NCI-H748 treated with DMSO at 0.1 percent for 48 hours (cell line): ENCODE measurements at places on chromosomes 7 and 10.

DNA sequence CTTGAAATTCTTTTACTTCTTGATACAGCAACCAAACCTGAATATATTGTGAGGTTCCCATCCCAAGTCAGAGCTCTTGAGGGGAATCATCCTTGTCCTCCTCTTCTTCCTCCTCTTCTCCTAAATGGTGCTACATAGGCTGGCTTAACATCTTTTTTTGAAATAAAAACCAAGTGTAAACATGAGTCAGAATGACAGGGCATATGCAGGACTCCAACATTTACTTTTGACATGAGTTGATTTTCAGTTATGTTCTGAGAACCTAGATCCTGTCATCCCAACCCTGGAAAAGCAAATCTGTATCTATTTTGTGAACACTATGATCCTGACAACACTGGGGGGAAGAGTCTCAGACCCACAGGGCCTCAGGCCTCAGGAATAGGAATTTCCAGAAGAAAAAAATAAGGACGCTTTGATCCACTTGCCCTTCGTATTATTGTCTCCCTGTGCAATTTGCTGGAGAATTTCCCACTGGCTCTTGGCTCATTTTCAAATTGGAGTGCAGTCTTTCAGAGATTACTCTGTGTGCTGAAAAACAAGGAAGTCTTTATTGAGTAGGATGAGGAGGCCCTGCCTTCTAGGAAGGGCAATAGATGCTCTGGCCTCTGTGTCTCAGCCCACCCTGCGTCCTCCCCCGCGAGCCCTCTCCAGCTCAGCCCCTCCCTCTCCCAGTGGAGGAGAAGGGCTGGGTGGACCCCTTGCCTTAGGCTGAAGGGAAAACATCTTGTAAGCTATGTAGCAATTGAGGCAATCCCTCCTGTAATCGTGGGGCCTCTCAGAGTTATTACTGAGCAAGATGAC lies 121.6 kb downstream of the CREB5 start:
- no peak for DNase-seq

DNA sequence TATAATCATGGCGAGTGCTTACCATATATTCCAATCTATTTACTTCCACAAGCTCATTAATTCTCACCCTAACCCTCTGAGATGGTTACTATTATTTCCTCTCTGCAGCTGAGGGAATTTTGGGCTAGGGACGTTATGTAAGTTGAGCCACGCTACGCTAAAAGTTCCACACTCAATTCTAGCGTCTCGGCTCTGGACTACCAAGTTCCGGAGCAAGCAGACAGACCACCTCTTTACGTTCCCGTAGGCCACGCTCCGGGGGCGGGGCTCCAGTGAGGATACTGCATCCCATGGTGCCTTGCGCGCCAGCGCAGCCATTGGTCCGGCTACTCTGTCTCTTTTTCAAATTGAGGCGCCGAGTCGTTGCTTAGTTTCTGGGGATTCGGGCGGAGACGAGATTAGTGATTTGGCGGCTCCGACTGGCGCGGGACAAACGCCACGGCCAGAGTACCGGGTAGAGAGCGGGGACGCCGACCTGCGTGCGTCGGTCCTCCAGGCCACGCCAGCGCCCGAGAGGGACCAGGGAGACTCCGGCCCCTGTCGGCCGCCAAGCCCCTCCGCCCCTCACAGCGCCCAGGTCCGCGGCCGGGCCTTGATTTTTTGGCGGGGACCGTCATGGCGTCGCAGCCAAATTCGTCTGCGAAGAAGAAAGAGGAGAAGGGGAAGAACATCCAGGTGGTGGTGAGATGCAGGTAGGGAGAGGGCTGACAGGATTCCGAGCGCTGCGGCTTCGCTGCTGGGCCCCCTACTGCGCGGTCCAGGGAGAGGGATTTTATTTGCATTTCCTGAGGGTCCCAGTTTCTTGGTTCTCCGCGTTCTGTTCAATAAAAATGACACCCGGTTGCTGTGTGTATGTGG lies at the start of gene KIF11:
KIF11 (plus strand) TSS at position 370 of the 858 bp plus-strand sequence; CDS start at position 616, 246 bp downstream.
- peak; percentile 78 for DNase-seq

GRCh38 chr7:129225206-129225930 lies 538 bp downstream of the AHCYL2 start:
- DNase-seq = peak; percentile 45

DNA sequence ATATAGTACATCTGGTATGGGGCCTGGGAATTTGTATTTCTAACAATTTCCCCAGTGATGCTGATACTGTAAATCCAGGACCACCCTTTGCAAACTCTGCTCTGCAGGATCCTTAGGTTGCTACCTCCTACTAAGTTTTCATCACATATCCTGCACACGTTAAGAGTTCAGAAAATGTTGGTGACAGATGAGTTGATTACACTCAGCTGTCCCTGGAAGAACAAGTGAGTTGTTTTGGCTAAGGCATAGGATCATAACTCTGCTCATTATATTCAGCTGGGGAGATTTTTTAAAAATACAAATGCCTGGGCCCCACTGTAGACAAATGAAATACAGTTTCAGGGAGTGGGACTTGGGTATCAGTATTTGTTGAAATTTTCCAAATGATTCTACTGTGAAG lies 274.6 kb upstream of the HABP2 start:
- DNase-seq = no peak

DNA sequence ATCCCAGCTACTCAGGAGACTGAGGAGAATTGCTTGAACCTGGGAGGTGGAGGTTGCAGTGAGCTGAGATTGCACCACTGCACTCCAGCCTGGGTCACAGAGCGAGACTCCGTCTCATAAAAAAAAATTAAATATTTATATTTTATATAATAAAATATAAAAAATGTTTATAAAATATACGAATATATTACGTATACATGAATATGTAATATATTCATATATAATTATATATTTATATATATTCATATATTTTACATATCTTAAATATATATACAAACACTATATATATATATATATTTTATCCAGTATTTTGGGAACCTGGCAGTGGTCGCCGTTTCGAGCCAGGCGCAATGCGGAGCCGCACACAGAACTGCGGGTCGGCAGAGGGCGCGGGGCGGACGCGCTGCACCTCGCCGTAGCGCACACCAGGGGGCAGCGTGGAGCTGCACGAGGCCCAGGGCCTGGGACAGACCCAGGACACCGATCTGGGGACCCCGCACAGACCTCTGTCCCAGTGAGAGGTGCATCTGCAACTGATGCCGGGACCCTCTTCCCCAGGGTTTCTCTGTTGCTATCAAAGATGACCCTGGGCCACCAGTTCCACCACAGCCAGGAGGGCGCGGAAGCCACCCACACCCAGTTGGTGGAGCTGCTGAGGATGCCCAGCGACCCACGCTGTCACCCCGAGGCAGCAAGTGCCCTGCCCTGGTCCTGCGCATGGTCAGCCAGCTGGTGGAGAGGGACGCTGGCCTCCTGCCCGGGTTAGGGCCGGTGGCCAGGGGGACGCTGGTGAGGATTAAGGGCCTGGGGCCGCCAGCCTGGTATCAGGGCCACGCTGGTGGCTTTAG lies 22.7 kb downstream of the AP5Z1 start:
- DNase-seq = no peak

- DNase-seq = no peak
Measured at GRCh38 chr10:124677293-124677699, 66.9 kb downstream of the FAM53B start.

DNA sequence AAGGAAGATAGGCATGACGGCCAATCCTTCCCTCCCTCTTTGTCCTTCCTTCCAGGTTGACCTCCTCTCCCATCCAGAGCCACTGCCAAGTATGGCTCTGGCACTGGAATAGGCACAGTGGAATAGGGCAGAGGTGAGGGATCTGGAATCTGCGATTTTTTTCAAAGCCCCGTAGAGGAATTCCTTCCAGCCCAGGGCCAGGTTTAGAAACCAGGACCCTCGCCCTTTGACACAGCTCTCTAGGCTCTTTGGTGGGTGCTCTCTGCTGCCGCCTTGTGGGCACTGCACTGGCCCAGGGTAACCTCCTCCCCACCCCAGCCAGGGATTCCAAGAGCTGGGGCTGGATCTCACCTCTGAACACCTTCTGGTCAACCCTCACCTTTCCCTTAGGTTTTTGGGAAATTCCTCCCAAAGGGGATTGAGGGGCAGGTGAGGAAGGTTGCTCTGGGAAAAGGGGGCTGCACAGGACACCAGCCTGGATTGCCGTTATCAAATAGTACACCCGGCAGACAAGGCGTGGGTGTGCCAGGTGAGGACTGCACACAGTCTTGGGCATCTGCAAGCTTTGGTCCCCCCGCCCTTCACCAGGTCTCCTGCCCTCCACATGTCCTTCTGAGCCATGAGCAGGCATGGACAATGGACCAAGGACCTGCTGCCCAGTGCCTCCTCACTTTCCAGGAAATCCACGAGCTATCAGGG lies 22.8 kb downstream of the C10orf105 start:
- no peak for DNase-seq
